ENCODE measurements at places on chromosomes 1 and 21.

DNA sequence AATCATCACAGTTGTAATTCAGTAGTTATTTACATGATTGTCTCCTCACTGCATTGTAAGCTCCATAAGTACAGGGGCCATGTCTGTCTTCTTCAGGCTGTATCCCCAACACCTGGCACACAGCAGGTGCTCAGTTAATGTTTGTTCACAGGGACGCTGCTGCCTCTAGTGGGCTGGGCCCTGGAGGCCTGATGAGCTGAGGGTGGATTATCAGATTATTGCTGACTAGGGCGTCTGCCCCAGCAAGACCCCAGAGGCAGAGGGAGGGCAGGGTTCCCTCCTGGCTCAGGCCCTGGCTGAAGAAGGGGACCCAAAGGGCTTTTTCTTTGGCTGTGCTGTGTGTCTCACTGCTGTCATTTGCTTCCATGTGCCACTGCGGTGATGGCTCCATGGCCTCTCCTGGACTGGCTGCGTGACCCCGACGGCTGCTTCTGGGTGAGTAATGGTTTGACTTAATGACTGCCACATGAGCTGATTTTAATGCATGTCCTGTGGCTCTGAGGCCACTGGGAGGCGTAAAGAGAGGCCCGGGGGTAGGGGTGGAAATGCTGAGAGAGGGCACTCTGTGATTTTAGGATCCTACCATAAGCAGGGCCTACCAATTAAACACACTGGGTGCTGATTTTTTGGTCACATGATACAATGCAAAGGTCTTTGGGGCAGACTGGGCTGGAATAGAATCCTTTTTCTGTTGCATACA is 20.8 kb upstream of the EPB41 start:
- DNase-seq: no peak

GRCh38 chr1:203422116-203422515 is 53.5 kb upstream of the PRELP start:
- no peak for DNase-seq

DNA sequence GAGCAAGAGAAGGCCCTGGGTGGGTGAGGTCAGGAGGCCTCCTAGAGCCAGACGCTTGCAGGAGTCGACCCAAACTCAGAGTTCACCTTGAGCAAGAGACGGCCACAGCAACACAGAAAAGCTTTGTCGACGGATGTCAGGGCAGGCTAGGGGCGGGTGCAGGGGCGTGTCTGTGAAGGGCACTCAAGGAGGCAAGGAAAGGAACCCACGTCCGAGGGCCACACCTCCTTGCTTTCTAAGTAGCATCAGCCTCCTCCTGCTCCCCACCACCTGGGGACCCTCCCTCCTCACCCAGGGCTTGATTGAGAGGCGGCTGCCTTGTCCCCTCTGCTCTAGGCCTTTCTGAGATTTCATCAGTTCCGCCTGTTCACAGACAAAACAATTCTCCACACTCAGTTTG is 92.1 kb downstream of the OMA1 start:
- no peak for DNase-seq

GRCh38 chr1:41431490-41432350 is 52.8 kb downstream of the EDN2 start:
- no peak for DNase-seq

DNA sequence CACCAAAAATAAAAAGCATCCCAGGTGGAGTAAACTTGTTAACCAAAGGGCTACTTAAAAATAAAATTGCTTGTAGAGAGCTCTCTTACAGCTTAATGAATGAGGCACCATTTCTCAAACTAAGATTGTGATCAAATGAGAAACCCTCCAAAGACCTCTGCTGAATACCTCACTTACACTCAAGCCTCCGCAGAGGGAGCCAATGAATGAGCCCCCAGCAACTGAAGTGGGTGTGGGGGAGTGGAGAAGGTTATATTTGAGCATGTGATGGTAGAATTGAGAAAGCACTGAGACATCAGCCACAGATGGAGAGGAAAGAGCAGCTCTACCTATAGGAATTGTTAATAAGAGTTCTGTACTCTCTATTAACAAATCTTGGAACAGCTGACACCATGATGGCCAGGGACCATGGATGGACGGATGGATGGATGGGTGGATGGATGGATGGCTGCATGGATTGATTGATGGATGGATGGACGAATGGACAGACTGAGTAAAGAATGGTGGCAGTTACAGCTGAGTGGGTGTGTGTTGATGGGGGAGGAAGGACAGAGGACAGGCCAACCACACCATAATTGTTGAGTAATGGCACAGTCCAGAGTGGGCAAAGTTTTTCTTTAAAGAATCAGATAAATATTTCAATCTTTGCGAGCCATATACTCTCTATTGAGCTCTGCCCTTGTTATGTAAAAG is 20.3 kb upstream of the TIAM1 start:
- DNase-seq: no peak

DNA sequence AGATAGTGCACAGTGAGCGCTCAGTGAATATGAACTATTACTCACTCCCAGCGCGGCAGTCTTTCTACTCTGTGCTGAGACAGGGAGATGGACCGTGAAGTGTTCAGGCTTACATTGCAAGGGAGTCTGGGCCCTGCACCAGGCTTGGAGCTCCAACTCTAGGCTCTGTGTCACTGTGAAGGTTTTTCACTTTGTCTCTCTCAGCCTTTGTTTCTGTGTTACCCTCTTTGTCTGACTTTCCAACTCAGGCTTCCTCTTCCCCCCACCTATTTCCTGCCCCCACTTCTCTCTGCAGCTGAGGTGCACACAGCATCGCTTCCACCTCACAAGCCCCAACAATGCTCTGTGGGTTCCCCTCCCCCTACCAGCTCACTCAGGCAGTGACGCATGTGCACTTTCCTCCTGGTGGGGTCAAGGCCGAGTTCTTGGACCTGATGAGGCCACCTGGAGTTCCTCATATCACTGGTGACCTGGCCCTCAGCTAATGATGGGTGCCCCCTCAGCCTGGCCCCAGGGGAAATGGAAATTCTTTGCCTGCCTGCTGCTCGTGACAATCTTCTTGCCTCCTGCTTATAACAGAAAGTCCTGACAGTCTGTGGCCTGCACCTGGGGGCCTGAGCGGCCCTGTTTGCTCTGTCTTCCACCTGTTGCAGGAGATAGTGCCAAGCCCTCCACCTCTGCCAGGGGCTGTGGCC is 1.1 kb upstream of the LCK start:
- peak; percentile 75 for DNase-seq

DNA sequence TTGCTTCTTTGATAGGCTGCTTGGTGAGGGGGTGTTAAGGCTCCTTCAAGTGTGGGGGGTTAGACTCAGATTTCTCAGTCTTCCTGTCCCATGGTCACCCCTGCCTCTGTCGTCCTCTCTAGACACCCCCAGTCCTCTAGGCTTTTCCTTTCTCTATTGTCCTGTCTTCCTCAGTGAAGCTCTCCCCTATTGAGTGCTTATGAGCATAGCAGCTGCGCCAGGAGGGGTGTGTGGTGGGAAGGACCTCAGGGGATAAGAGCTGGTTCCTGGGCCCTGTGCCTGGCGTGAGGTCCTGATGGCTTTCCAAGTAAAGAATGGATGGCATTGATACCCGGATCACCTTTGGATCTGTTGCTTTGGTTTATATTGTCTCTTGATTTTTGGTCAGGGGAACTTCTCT is 69.1 kb downstream of the DIP2A start:
- no peak for DNase-seq

DNA sequence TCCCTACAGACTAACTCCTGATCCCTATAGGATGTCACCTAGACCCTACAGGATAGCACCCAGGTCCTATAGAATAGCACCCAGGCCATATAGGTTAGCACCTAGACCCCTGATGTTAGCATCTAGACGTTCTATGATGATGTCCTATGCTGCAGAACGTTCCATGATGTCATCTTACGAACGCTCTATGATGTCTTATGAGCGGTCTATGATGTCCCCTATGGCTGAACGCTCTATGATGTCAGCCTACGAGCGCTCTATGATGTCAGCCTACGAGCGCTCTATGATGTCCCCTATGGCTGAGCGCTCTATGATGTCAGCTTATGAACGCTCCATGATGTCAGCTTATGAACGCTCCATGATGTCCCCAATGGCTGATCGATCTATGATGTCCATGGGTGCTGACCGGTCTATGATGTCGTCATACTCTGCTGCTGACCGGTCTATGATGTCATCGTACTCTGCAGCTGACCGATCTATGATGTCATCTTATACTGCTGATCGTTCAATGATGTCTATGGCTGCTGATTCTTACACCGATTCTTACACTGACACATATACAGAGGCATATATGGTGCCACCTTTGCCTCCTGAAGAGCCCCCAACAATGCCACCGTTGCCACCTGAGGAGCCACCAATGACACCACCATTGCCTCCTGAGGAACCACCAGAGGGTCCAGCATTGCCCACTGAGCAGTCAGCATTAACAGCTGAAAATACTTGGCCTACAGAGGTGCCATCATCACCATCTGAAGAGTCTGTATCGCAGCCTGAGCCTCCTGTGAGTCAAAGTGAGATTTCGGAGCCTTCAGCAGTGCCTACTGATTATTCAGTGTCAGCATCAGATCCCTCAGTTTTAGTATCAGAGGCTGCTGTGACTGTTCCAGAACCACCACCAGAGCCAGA is 9.5 kb downstream of the SON start:
- DNase-seq: no peak

DNA sequence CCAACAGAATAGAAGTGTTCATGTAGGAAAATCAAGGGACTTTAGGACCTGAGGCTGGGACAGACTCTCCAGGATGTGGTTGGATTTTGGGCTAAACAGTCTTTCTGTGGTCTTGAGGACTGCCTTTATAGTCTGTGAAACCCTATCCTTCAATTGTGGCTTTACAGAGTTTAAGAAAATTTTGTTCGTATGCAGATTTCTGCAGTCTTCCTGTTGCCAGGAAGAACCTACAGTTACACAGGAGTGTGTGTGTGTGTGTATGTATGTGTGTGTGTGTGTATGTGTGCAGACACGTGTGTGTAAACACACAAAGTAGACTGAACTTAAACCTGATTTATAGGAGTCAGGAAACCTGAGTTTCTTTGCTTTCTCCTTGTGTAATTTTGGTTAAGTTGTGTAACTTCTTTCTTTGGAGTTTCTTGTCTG is 22.8 kb downstream of the NEK7 start:
- no peak for DNase-seq

GRCh38 chr1:223203034-223203408 is 60.0 kb upstream of the TLR5 start:
- DNase-seq: no peak

DNA sequence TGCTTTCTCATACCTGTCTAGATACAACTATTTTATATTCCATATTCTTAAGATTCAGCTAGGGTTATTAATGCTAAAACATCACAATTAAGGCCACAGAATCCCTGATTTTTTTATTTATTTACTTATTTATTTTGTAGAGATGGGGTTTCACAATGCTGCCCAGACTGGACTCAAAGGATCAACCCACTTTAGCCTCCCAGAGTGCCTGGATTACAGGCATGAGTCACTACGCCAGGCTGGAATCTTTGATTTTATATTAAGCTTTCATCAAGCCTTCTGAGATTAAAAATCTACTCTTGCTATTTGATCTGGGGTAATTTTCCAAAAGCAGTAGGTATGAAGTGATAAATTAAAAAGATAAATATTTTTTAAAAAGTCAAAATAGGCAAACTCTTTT is 38.9 kb downstream of the MCOLN2 start:
- no peak for DNase-seq

GRCh38 chr1:96964761-96965160 is 243.2 kb downstream of the PTBP2 start:
- no peak for DNase-seq

GRCh38 chr1:198549866-198550265 is 9.4 kb upstream of the ATP6V1G3 start:
- no peak for DNase-seq

DNA sequence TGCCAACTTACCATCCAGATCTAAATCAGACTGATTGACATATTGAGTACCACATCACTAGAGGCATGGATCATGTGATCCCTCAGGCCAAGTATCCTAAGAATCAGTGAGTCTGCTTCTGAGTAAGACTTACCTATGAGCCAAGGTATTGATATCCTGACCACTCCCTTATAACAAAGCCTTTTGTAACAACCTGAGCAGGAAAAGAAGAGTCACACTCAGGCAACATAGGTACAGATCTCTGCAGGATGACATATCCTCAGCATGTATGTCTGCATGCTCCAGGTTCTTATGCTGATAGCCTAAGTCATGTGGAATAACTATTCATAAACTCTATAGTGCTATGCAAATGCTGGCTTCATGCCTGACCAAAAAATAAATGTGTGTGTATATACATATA is 2.3 kb upstream of the LCE1A start:
- no peak for DNase-seq

GRCh38 chr1:112048421-112048820 is 59.0 kb upstream of the KCND3 start:
- no peak for DNase-seq

DNA sequence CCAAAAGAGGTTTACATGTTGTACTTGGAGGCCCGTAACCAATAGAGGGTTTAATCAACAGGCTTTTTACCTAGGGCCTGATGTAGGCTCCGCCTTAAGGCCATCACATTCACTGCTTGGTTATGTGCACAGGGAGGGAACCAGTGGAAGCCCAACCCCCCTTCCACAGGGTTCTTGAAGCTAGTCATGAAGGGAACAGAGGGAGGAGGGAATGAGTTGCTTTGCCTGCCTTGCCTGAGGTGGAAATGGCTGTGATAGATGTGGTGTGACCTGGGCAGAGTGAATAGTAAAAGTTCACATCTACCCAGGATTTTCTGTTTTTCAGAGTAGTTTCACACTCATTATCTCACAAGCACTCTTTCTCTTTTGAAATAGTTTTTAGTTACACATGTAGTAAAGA is 215.1 kb downstream of the ST6GALNAC3 start:
- DNase-seq: no peak

DNA sequence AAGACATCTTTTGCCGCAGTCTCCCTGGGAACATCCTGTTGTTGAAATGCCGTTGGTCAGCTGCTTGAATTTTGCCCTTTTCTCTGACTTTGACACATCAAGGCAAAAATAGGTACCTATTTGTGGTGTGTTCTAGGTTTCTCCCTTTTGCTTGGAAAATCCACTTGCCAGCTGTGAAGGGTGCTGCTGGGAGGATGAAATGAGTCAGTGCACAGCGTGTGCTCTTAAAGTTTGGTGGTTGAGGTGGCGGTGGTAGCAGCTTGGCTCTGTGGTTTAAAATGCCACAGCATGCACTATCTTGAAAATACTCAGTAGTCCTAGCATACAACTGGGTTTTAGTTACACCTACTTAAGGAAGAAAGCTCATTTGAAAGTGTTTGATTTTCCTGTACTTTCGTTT is 183.8 kb downstream of the DHRS3 start:
- peak; percentile 68 for DNase-seq

All from stimulated activated naive CD4-positive, alpha-beta T cell treated with Interleukin-2 at 50 U/mL for 16 hours (primary cell).